ENCODE measurements at places on chromosomes 7 and 10.

DNA sequence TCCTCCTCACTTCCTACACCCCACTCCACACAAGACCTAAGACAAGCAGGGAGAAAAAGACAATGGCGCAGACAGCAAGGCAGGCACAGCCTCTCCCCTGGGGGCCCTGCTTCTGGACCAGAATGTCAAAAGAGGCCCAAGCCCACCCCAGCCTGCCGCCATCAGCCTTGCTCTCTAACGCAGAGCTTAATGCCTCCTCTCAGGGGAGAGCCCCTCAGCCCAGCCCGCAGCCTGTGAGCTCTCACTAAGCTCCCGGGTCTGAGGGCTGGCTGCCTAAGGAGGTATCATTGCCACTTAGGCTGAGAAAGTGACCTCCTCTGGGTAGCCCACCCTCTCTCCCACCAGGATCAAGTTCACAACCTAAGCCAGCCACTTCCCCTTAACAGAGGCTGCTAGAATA, 16.7 kb downstream of the SLIT1 start:
- DNase-seq: no peak

DNA sequence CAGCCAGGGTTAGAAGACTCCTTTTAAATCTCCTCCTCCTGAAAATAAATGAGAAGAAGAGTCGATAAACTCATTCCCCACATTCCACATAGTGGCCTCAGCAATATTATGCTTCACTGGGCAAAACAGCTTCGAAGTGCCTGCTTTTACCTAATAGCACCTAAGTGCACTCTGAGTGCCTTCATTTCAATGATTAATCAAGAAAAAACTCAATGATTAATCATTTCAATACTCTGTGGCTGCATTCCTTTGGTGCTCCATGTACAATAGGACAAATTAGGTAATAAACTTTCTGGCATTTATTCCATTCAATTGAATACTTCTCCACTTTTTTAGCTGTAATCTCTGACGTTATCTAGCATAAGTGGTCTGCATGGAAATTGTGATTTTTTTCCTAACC, 174.6 kb downstream of the CCDC71L start:
- DNase-seq: no peak

GRCh38 chr7:98185101-98185500, 26.1 kb upstream of the BHLHA15 start:
- DNase-seq: no peak

- DNase-seq: no peak
Measured at GRCh38 chr10:31836569-31837406, 91.8 kb downstream of the ARHGAP12 start.

GRCh38 chr10:130766071-130766470, 545.5 kb downstream of the TCERG1L start:
- DNase-seq: no peak

DNA sequence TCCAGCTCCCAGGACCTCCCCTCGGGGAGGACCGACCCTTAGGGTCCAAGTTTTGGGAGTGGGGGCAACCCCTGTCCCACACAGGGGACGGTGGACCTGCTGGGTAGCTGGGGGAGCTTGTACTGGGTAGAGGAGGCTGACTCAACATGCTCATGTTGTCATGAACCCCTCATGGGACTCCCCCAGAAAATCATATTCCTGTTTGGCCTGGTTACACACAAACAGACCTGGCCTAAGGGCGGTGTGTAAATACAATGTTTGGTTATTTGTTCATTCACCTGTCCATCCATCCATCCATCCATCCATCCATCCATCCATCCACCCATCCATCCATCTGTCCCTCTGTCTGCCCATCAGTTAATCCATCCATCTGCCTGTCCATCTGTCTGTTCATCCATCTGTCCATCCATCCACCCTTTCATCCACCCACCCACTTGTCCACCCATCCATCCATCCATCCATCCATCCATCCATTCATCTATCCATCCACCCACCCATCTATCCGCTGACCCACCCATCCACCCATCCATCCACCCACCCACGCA, 92.9 kb downstream of the DNAJB6 start:
- no peak for DNase-seq

- no peak for DNase-seq
Measured at GRCh38 chr7:82258181-82258580, 185.4 kb downstream of the CACNA2D1 start.

DNA sequence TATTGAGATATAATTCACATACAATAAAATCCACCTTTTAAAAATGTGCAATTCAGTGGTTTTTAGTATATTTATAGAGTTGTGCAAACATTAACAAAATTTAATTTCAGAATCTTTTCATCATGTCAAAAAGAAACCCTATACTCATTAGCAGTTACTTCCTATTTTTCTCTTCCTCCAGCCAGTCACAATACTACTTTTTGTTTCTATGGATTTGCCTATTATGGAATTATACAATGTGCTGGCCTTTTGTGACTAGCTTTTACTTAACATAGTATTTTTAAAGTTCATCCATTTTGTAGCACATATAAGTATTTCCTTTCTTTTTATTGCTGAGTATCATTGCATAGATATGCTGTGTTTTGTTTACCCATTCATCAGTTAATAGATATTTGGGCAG, 199.9 kb upstream of the IMMP2L start:
- DNase-seq: no peak

Data from lower leg skin (tissue), 4 donors.